ENCODE measurements at places on chromosomes 12 and 14. TPM values are rescaled to one million over a fixed set of nuclear protein-coding genes. Genes with fewer than 3 reads are reported as not detected.

DNA sequence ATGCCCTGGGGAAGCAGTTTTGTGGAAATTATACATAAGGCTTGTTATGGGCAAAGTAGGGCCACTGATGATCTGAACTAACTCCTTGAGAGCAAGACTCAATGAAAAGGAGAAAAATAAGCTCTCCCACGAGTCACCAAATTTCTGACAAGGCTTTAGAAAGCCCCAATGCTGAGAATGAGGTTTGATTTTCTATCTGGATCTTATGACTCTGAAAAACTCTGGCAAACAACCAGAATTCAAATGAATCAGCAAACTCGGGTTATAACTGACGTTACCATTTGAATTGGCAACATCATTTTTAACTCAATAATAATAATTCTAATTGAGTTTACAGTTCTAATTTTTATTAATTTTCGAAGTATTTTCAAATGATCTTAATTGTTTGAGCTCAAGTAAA lies 79.1 kb downstream of the KCNK10 start:
- DNase-seq: no peak

GRCh38 chr12:90484094-90484493 lies 470.9 kb downstream of the CCER1 start:
- no peak for DNase-seq

GRCh38 chr12:76010732-76011458 lies 20.7 kb downstream of the PHLDA1 start:
- DNase-seq: no peak

DNA sequence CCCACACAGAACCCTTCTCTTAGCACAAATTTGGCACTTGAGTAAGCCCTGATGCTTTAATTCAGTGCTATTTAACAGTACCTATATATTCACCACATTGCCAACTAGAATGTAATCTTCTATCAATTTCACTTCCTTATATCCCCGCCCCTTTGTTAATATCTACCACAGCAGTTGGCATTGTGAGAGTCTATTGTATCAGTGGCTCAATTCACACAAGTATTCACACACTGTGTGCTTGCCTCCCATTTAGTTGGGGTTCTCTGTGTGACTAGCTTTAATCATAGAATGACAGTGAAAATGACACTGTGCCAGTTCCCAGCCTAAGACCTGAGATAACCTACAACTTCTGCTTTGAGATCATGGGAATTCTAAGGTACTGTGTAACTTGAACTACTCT lies 103.1 kb downstream of the SEC23A start:
- no peak for DNase-seq

DNA sequence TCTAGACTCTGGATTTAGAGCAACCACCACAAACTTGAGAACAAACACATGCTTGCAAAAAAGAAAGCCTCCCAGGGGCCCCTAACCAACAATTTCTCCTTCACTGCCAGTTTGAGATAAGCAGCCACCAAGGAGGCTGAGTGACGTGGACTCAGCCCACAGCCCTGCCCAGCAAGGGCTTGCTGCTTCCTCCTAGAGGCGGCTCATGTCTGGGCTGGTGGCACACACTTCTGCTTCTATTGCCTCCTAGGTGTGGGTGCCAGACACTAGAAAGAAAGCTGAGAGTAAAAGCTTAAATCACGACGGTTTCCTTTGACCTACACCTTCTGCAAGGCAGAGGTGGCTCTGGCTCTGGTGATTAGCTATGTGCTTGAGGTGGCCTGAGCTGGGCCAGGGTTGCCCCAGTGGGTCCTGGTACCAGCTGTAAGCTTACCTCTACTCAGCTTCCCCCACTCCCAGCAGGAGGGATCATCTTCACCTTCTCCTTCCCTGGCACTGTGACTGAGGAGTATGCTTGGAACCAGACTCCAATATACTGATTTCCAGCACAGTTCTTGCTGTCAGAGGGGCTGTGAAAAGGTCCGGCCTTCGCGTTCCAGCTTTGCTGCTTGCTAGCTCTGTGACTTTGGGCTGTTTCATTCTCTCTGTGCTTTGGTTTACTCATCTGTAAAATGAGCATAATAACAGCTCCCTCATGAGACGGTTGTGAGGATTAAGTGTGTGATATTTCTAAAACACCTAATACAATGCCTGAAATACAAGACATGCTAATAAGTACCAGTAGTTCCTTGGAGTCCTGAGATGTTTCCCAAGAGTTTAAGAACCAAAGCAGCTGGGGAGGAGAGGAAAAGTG lies 89.7 kb upstream of the PARP11 start:
- no peak for DNase-seq

GRCh38 chr14:61247935-61248334 lies 33.2 kb downstream of the TMEM30B start:
- no peak for DNase-seq

DNA sequence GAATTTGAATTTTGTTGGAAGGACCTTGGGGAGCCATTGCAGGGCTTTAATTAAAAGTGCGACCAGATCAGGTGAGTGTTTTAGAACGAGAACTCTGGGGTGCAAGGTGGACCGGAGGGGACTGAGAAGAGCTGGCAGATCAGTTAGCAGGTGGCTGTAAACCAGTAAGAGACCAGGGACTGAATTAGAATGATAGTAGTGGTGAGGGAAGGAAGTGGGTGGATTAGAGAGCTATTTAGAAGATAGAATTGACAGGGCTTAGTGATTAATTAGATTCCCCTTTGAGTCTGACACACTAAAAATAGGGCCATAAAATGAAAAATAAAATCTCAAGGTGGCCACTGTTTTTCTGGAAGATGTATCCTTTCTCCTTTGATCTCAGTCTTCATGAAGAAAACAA lies 44.8 kb downstream of the PLXNC1 start:
- no peak for DNase-seq

- DNase-seq: no peak
Measured at GRCh38 chr14:100374270-100374669, 51.1 kb downstream of the SLC25A47 start.

DNA sequence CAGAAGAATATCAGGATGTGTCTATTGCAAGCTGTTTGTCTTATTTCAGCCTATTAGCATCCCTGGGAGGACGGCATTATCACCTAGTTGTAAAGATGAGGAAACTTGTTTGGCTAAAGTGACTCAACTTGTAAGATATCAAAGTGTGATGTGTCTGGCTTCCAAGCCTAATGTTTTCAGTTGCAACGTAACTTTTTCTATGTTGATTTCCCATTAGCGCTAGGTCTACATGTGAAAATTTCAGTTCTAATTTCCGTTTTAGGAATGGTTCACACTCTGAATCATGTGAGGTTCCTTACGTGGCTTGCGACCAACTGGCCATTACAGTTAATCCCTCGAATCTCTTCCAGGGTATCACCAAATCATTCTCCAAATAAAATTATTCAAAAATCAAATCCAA lies 58.0 kb downstream of the LLPH start:
- DNase-seq: no peak

- no peak for DNase-seq
Measured at GRCh38 chr14:64737391-64738280, 33.4 kb downstream of the PLEKHG3 start.

DNA sequence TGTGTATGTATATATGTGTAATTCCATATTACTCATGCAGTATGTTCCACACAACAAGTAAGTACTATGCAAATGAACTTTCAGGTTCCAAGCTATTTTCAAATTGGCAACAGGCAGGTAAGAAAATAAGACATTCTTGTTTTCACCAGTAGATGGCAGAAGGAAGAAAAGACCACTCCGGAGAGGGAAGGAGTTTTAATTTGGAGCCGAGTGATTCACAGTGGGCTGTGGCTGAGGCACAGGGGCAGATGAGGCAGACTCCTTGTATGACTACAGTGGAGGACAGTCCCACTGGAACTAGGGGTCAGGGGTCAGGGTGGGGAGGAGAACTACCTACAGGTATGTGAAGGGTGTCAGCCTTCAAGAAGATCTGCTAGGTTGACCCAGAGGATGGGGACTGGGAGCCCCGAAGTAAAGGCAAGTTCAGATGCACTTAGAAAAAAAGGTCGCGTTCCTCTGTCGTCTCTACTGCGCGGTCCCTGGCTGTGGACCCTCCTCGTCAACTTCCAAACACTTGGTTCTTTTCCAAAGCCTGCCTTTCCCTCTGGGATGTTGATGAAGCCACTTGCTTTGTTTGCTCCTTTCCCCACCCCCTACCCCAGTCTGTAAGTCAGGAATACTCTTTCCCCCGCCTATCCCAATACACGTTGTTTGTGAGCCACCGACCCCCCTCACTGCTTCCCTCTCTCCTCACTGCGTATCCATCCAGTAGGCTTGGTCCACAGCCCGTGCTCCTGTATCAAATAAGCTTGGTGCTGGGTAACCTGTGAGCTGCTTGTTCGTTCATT lies 24.1 kb downstream of the DDX47 start:
- DNase-seq: peak; percentile 54

DNA sequence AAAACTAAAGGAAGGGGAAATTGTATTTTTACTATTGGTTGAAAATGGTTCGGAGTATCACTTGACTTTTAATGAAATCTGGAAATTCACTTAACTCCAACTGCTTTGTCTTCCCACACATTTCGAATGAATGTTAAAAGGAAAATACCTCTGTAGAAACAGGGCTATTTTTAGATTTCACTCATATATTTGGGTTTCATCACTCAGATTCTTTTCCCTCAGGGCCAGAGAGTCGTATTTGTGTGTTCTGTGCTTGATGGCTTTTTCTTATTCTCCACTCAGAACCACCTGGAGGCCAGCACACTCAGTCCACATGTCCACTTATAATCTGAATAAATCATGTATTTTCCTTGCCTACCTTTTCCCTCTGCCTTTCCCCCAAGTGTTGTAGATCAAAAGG lies 40.0 kb downstream of the DAAM1 start:
- no peak for DNase-seq

DNA sequence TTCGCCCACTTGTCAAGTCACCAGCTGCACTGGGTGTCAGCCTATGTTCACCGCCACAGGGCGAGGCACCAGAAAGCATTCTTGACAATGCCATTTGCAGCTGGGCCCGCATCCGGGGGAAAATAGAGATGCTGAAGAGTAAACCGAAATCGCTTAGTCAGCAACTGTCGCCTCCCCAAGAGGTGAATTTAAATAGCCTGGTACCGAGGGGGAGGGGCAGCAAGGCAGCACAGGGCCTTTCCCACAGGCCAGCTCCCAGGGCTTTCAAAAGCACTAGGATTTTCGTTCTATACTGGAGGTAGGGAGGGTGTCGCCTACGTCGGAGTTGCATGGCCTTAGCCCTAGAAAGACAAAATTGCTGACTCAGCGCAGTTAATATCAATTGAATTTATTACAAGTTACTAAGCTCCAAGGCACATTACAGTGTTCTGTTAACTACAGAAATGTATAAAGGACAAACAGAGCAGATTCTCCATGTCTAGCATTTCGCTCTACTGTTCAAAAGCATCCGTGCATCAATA lies 4.3 kb downstream of the IRF2BPL start:
- no peak for DNase-seq

GRCh38 chr12:63064080-63064479 lies 86.9 kb downstream of the AVPR1A start:
- no peak for DNase-seq

- DNase-seq: no peak
Measured at GRCh38 chr12:77923882-77924281, 93.2 kb downstream of the NAV3 start.

GRCh38 chr12:67790660-67791059 lies 142.1 kb downstream of the DYRK2 start:
- DNase-seq: no peak

GRCh38 chr14:80523518-80524117 lies 312.3 kb upstream of the DIO2 start:
- DNase-seq: no peak

GRCh38 chr14:24941719-24942118 lies 108.2 kb downstream of the STXBP6 start:
- no peak for DNase-seq

- no peak for DNase-seq
Measured at GRCh38 chr12:93848523-93849101, 171.4 kb downstream of the CRADD start.

GRCh38 chr12:53062011-53062961 lies 12.4 kb downstream of the TNS2 start:
- peak; percentile 58 for DNase-seq

- DNase-seq: no peak
Measured at GRCh38 chr14:41457393-41457792, 149.3 kb upstream of the LRFN5 start.

DNA sequence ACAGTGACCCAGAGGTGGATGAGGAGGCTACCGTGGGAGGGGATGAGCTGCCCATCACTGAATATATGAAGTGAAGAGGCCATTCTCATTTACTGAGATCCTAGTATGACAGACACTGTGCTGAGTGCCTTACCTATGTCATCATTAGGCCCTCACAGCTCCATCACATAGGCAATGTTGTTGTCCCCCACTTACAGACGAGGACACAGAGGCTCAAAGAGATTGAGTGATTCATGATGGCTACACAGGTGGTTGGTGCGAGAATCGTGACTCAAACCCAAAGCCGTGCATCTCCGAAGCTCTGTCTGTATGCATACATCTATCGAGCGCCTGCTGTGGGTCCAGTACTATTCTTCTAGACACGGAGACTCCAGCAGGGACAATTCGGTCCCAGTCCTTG lies 5.9 kb upstream of the CCDC197 start:
- no peak for DNase-seq

GRCh38 chr12:25072906-25073650 lies 121.9 kb downstream of the DNAI7 start:
- DNase-seq: no peak

DNA sequence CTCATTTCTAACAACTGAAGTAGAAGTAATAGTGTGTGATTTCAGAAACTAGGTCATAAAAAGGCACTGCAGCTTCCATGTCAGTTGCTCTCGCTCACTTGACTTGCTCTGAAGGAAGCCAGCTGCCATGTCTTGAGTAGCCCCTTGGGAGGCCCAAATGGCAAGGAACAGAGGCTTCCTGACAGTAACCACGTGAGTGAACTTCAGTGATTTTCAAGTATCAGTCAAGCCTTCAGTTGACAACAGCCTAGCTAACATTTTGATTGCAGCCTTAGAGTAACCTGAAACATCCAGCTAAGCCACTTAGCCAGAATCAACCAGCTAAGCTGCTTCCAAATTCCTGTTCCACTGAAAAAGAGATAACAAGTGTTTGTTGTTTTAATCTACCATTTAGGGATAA lies 26.7 kb downstream of the TOGARAM1 start:
- DNase-seq: no peak

GRCh38 chr12:110849221-110849620 lies 2.4 kb downstream of the CCDC63 start:
- no peak for DNase-seq

DNA sequence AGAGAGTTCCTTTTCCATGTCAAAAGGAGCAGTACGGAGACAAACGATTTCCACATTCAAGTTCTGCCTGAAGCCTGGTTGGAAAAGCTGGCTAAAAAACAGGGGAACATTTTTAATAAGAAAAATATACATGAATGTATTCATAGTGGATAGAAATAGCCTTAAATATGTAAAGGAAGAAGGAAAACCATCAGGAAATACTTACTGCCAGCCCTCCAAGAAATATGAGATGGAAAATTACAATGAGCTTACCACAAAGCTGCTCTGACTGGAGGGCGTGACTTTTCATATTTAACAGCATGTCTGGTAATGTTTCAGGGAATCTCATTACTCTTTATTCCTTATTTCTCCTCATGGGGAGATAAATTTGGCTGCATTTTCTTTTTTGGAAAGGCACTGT lies 75.9 kb upstream of the ZDHHC17 start:
- no peak for DNase-seq

MSRB3 gene
- polyA plus RNA-seq: 43.6 TPM

LRP1-AS gene
- not detected for polyA plus RNA-seq

ESPL1 gene
- polyA plus RNA-seq: 0.08 TPM

KCNK10 gene
- not detected for polyA plus RNA-seq

PZP gene
- polyA plus RNA-seq: 0.20 TPM

RIC8B gene
- polyA plus RNA-seq: 19.3 TPM

OLR1 gene
- not detected for polyA plus RNA-seq

RTL1 gene
- not detected for polyA plus RNA-seq

TGFB3 gene
- polyA plus RNA-seq: 62.7 TPM

LTBP2 gene
- polyA plus RNA-seq: 6.1 TPM

CABP1 gene
- 2.3 TPM for polyA plus RNA-seq

SMIM41 gene
- not detected for polyA plus RNA-seq

TPH2 gene
- not detected for polyA plus RNA-seq

Data from psoas muscle (tissue), 8 donors.